ENCODE measurements at places on chromosomes 12 and 14.

DNA sequence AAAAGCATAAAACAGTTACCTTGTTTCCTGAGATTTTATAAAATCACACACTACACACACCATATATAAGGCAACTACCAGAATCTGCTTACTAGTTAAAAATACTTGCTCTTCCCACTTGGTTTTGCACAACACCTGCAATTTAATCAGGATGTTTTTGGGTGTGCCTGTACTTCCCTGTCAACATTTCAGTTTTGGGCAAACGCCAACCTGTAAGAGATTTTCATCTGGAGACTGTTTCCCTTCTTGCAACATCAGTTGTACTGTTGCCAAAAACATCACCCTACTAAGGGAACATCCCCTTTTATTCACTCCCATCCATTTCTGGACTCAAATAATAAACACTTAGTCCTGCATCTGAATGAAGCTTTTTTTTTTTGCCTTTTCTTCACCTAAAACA, 172.3 kb downstream of the DUSP6 start:
- no peak for DNase-seq

DNA sequence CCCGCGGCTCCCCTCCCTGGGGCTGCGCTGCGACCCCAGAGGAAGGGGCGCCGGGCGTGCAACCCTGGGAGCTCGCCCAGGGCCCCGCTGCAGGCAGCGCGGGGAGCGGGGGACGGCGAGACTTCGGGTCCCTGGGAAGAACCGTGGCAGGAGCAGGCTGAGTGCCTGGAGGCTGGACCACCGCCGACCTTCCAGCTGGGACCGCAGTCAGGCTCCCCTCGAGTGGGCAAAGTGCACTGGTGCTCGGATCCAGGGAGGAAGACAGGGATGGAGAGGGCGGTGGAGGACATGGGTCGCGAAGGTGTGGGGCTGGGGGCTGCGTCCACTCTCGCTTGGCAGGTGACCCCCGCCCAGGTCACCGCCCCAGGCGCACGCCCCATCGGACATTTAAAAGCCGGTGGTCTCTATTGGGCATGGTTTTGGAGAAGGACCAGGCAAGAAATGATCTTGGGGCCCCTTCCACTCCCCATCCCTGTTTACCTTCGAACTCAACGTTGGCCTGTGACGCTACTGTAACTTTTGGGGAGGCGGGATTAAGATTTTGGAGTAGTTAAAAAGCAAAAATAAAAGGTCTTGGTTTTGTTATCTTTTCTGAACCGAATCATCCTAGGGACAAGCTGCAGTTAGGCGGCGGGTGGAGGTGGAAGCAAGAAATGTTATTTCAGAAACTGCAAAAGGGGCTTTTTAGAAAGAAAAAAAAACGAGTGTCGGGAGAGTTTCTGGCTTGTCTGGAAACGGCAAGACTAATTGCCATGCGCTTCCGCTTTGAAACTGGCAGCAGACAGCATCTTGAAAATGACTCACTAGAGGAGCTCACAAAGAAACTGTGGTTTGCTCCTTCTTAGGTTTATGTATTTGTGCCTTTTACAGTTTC, 1.0 kb downstream of the ELK3 start:
- DNase-seq = no peak

GRCh38 chr12:102468261-102468915, 12.0 kb downstream of the IGF1 start:
- DNase-seq = no peak

GRCh38 chr12:33653362-33653761, 213.7 kb upstream of the SYT10 start:
- DNase-seq = no peak

- no peak for DNase-seq
Observed at GRCh38 chr12:8519171-8519570, 5.9 kb downstream of the CLEC4D start.

GRCh38 chr12:23008623-23009022, 383.7 kb downstream of the ETNK1 start:
- DNase-seq = no peak

- DNase-seq = no peak
Observed at GRCh38 chr12:8742501-8742900, 44.7 kb downstream of the RIMKLB start.

GRCh38 chr12:46617167-46617566, 208.6 kb downstream of the SLC38A4 start:
- DNase-seq = no peak

- no peak for DNase-seq
Observed at GRCh38 chr12:132399092-132400010, 70.0 kb upstream of the GALNT9 start.

DNA sequence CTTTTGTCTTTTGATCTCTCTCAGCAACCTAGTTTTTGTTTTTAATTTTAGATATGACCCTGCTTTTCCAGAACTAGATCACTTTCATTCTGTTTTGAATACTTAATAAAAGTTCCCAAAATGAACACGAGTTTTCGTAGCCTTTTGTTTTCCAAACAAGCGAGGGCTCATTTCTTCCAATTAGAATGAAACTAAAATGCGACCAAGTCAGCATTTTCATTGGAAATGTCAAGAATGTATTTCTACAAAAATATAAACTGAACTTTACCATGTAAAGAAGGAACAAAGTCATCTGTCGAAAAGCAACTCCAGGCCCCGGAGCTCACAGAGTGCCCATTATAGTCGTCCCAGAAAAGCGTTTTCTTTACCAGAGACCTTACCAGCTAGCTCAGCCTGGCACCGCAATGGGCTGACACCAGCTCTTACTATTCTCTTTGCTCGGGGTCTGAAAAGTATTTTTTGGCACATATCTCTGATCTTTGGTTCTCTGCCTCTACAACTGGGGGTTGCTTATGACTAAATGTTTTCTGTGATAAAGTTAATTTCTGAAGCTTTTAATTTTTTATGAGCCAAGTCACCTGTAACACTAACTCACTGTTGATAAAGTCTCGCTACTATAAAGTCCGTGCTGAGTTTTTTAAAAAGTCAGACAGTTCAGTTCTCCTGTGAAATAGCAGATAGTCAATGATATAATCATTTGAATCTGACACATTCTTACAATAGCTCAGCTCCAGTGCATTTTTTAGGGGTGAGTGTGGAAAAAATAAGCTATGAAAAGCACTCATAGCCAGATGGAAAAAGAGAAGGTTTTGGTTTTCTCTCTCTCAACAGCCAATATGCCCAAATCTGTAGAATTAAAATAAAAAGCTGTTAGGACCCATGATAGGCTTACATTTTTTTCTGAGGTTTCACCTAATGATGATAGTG, 43.4 kb downstream of the SAMD4A start:
- DNase-seq = no peak

GRCh38 chr14:29865299-29865698, 62.3 kb downstream of the PRKD1 start:
- DNase-seq = no peak

DNA sequence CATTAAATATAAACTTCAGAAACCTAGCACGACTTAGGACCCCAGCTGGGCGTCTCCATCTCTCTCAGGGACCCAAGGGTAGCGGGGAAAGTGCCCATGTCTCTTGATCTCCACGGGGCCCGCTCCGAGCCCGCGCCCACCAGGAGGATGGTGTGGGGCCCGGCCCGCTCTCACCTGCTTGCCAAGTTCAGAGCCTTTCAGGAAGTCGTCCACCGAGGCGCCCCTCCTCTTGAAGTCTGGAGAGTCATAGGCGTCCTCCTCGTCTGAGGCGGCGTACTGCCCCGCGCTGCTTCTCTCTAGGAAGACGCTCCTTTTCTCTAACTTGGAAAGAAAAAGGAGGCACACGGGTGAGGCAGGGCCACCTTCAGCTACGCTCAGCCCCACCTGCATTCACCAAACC, 96.9 kb downstream of the PIWIL1 start:
- no peak for DNase-seq

DNA sequence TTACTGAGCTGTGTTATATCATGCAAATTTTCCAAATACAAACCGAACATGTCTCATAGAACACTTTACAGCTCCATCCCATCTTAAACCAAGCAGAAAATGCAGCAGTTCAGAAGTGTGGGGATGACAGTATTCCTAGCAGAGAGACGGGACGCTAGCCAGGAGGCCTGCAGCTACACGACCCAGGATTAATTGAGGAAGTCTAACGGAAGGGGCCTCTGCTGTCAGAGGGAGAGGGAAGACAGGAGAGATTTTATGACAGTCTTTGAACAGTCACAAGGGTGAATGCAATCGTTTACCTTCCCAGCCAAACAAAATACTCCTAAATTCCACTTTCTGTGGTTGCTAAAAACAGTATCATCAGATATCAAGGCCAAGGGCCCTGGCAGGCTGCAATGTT, 261.9 kb downstream of the TMEM132D start:
- DNase-seq = no peak

GRCh38 chr12:113072136-113072535, 15.6 kb downstream of the DTX1 start:
- DNase-seq = no peak

DNA sequence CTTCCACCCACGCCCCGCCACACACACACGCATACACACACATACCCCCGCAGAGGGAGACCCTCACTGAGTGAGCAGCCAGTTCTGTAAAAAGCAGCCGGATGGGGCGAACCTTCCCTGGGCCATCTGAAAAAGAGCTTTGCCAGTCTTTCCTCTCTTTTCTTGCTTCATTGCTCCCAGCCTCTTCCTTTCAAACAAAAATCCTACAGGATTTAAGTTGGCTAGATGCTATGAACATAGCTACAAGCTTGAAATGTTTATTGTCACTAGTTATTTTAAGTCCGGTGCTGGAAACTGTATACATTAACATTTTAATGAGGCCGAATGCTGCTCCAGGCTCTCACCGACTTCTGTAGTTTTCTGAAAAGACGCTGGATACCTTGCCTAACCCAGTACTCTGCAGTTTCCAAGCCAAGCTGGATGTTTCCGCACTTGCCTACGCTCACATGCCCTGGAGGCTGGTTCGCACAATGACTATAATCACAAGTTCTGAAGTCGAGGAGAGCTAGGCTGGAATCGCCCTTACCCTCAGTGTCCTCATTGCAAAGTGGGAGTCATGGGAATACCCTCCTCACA, 39.2 kb downstream of the LTBP2 start:
- DNase-seq = no peak

GRCh38 chr12:130026608-130027176, 122.9 kb upstream of the TMEM132D start:
- DNase-seq = no peak
